Activated CD8-positive, alpha-beta T cell treated with anti-CD3 and anti-CD28 coated beads for 36 hours (primary cell): ENCODE measurements at places on chromosomes 12 and 14. TPM values are rescaled to one million over a fixed set of nuclear protein-coding genes. Genes with fewer than 3 reads are reported as not detected.

Gene PIWIL1
- total RNA-seq, result not detected

DNA sequence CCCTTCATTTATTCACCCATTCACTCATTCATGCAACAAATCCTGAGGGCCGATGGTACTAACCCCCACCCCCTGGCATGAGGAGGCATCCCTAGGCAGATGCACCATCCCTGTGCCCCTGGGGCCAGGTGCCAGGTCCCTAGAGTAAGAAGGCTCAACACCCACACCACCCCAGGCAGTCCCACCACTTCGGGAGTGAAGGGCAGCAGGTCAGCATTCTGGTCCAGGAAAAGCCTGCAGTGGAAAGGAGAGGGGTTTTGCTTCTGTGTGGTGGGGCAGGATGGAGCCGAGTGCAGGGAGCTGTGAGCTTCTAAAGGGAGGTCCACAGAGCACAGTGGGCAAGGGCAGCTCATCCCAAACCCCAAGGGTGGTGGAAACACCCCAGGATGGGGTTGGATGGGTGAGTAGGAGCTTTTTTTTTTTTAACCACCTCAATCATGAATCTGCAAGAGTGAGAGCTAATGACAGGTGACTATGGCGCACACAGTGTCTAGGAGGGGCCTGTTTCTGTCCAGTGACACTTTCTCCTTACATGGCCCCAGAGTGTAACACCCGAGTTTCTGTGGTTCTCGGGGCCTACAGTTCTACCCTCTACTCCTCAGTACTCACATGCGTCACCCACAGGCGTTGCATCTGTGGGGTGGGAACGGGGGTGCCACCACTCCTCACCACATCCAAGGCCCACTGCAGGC is 414.3 kb downstream of the TMEM121 start:
- H3K36me3 ChIP-seq, result peaks cover 7% of the 10 kb centered on the region
- no peak overlapping the region for H3K27ac ChIP-seq
- H3K27me3 ChIP-seq, result no peaks in the 10 kb centered on the region
- peaks cover 7% of the 10 kb centered on the region for H3K4me1 ChIP-seq
- H3K4me3 ChIP-seq, result no peak overlapping the region

GRCh38 chr14:100893760-100894159 is 9.8 kb downstream of the RTL1 start:
- no peaks in the 10 kb centered on the region for H3K4me1 ChIP-seq
- no peak overlapping the region for H3K27ac ChIP-seq
- H3K27me3 ChIP-seq, result peaks cover 6% of the 10 kb centered on the region
- no peak overlapping the region for H3K4me3 ChIP-seq
- H3K36me3 ChIP-seq, result no peaks in the 10 kb centered on the region

GRCh38 chr12:131965073-131965472 is 15.3 kb downstream of the EP400 start:
- no peaks in the 10 kb centered on the region for H3K27me3 ChIP-seq
- no peak overlapping the region for H3K27ac ChIP-seq
- peaks cover 56% of the 10 kb centered on the region for H3K4me1 ChIP-seq
- H3K36me3 ChIP-seq, result peaks cover 18% of the 10 kb centered on the region
- DNase-seq, result no peak

Gene MANSC1
- total RNA-seq, result 0.09 TPM

GRCh38 chr12:92058664-92059063 is 87.0 kb downstream of the BTG1 start:
- no peak for DNase-seq
- H3K4me1 ChIP-seq, result peaks cover 71% of the 10 kb centered on the region
- no peak overlapping the region for H3K4me3 ChIP-seq

DNA sequence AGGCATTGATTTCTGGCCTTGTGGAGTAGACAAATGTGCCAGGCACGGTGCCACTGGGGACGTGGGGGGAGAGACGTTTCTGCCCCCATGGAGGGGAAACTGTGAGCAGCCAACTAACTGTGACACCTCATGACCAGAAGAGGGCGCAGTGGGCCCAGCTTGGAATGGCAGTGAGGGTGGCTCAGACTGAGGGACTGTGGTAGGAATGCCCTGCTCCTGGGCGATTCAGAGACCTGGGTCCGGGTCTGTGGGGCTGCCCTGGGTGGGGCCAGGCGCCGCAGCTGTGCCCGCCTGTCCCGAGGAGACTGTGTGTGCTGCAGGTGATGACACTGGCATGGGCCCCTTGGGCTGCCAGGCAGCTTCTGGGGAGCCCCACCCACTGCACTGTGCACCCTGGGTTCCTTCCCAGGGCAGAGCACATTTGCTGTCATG is 60.6 kb downstream of the SLC25A47 start:
- no peaks in the 10 kb centered on the region for H3K36me3 ChIP-seq
- H3K4me1 ChIP-seq, result peaks cover 16% of the 10 kb centered on the region
- H3K27ac ChIP-seq, result no peak overlapping the region
- no peaks in the 10 kb centered on the region for H3K27me3 ChIP-seq

DNA sequence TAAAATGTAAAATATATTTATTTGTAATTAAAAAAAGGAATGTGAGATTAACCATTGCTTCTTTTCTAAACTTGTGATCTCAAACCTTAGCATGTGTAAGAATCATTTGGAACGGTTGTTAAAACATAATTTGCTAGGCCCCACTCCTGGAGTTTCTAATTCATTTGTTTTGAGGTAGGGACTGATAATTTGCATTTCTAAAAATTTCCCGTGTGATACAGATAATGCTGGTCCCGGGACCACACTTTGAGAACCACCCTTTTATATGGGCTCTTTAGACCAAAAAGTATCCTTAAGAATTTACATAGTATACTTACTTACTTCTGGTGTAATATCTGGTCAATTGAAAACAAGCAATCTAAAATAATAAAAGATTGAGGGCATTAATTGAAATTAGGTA is 10.9 kb upstream of the SYT10 start:
- DNase-seq, result no peak
- no peak overlapping the region for H3K4me3 ChIP-seq
- no peaks in the 10 kb centered on the region for H3K4me1 ChIP-seq
- H3K27me3 ChIP-seq, result no peaks in the 10 kb centered on the region
- no peak overlapping the region for H3K27ac ChIP-seq

- DNase-seq, result no peak
- peaks cover 6% of the 10 kb centered on the region for H3K27me3 ChIP-seq
- no peaks in the 10 kb centered on the region for H3K36me3 ChIP-seq
- H3K4me3 ChIP-seq, result no peak overlapping the region
- no peak overlapping the region for H3K27ac ChIP-seq
- no peaks in the 10 kb centered on the region for H3K4me1 ChIP-seq
These were observed 90.9 kb downstream of the RIMBP2 start for GRCh38 chr12:130625201-130625600.
